ENCODE measurements at places on chromosomes 16 and 17. TPM values are rescaled to one million over a fixed set of nuclear protein-coding genes. Genes with fewer than 3 reads are reported as not detected.

CFAP52 gene
- total RNA-seq, result 17.5 TPM

LRRC37A3 gene
- 59.5 TPM for total RNA-seq

SMIM5 gene
- total RNA-seq, result 1.4 TPM

ACSM2A gene
- total RNA-seq, result not detected

PRR29 gene
- 6.9 TPM for total RNA-seq
